ENCODE measurements at places on chromosomes 16 and 17. TPM values are rescaled to one million over a fixed set of nuclear protein-coding genes. Genes with fewer than 3 reads are reported as not detected.
A peak's percentile ranks its signal among the peaks of the same experiment; 100 is the strongest.

DNA sequence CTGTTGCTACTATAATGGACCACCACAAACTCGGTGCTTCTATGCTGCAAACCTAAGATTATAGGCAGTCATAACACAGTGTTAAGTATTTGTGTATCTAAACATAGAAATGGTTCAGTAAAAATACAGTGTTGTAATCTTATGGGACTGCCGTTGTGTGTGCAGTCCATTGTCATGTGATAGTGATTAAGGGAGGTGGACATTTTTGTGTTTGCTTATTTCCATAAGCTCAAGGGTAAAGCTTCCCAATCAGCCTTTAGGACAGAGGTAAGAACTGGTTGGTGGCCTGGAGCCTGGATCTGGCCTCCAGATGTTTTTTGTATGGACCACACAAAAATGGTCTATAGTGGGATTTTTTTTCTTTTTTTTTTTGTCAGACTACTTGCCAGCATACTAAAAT lies 29.9 kb downstream of the WWOX start:
- no peaks in the 10 kb centered on the region for H3K27me3 ChIP-seq
- peaks cover 3% of the 10 kb centered on the region for H3K4me1 ChIP-seq
- no peak overlapping the region for H3K27ac ChIP-seq
- DNase-seq: no peak
- no peak overlapping the region for H3K4me3 ChIP-seq

GRCh38 chr17:37239690-37240334 lies 136.0 kb upstream of the C17orf78 start:
- H3K4me3 ChIP-seq: no peak overlapping the region
- peak; percentile 3 for DNase-seq
- peaks cover 14% of the 10 kb centered on the region for H3K36me3 ChIP-seq
- H3K27ac ChIP-seq: no peak overlapping the region
- H3K27me3 ChIP-seq: no peaks in the 10 kb centered on the region

GRCh38 chr16:56601325-56601724 lies 7.1 kb upstream of the MT2A start:
- H3K4me3 ChIP-seq: no peak overlapping the region
- no peak overlapping the region for H3K27ac ChIP-seq
- no peaks in the 10 kb centered on the region for H3K36me3 ChIP-seq
- H3K4me1 ChIP-seq: peaks cover 1% of the 10 kb centered on the region
- DNase-seq: no peak
- peaks cover 4% of the 10 kb centered on the region for H3K27me3 ChIP-seq

DNA sequence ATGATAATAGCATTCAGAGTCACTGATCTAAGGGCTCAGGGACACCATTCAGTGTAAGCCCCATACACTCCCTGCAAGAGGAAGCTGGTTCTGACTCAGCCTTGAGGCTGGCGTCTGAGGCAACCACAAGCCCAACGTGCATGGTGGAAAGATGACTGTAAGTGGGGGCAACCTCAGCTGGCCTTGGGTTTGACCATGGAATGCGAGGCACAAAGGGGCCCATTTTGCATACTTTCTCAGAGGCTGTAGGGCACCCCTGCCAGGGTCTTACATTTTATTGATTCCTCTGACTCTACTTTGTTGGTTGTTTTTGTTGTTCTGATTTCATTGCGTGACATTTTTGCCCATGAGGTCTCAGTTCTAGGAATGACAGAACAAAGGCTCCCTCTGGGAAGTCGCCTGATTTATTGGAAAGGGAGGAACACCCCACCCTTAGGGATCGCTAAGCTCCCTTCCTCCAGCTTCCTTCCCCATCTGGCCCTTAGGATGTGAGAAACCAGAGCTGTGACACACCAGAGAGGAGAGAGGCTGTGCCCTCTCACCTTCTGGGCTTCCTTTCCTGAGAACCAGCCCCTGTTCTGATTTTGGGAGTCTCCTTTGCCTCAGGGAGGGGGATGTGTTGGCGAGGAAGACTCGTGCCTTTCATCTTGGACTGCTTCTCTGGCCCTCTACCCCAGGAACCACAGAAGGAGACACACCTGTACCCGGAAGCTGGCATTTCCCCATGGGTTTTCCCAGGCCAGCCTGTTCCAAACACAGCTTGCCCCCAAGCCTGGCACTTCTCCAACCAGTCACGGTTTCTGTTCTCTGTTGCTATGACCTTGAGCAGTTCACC lies 5.6 kb upstream of the CIITA start:
- no peak for DNase-seq
- H3K4me1 ChIP-seq: peaks cover 44% of the 10 kb centered on the region
- H3K4me3 ChIP-seq: peak overlapping the region; percentile 73
- H3K27ac ChIP-seq: peak overlapping the region; percentile 82

DNA sequence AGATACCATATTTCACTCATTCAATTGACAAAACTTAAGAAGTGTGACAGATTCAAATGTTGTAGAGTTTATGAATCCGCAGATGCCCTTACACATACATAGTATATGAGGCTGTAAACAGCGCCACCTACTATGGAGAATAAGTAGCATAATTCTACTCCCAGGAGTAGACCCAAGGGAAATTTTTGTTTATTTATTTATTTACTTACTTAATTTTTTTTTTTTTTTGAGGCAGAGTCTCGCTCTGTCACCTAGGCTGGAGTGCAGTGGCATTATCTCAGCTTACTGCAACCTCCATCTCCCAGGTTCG lies 35.5 kb downstream of the GAN start:
- DNase-seq: no peak
- no peak overlapping the region for H3K4me3 ChIP-seq
- H3K27ac ChIP-seq: no peak overlapping the region

DNA sequence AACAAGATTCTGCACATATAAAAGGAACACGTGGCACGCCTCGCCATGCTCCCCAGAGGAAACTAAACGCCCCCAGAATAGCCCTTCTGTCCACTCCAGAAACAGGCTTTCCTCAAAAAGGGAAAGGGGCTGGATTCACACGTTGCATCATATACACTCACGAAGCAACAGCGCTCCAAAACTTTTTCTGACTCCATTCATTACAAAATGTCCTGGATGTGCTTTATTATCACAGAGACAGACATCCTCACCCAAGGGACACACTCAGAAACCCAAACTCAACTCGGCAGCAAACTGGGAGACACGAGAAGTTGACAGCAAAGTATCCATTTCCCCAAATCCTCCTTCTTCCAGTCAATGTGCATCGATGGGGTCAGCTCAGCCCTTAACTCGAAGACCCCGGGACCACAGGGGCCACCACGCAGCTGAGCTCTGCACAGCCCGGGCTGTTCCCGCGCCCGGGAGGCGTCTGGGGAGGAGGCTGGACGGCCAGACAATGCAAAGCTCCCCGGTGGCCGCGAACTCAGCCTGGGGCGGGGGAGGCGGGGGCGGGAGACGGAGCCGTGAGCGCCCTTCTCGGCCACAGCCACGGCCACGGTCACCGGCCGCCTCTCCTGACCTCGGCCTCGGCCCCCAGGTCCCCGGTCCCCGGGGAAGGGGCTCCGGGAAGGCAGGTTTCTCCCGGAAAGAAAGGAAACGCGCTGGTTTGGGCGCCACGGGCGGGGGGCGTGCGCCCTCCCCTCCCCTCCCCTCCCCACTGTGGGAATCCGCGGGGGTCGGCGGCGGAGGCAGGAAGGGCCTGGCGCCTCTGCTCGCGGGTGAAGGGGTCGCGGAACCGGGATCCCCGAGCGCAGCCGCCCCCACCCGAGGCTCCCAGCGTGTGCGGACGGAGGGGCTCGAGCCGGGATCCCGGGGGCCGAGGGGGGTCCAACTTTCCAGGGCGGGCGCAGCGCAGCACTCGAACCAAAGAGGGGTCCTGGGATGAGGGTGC lies 1.2 kb downstream of the NXN start:
- peaks cover 17% of the 10 kb centered on the region for H3K27me3 ChIP-seq
- peak overlapping the region; percentile 84 for H3K4me3 ChIP-seq
- H3K36me3 ChIP-seq: no peaks in the 10 kb centered on the region
- no peak for DNase-seq

DNA sequence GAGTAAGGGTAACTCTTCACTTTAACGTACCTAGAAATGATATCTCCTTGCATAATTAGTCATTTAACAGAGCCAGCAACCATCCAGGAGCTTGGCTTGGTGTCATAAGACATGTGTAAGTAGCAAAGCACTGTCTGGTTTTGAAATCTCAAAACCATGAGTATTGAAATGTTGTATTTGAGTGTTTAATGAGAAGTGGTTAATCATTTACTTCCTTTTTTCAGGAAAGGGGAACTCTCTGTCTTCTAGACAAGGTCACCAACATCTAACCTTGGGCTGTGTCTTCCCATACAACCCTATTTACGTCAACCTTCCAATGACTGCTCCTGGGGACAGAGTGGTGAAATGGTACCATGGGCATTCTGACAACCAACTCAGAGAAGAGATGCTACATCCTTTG lies 27.1 kb downstream of the PMP22 start:
- no peak overlapping the region for H3K27ac ChIP-seq
- H3K4me3 ChIP-seq: no peak overlapping the region
- H3K27me3 ChIP-seq: peaks cover 7% of the 10 kb centered on the region
- peaks cover 2% of the 10 kb centered on the region for H3K4me1 ChIP-seq
- no peaks in the 10 kb centered on the region for H3K36me3 ChIP-seq

GRCh38 chr16:12468552-12468951 lies 335.1 kb downstream of the CPPED1 start:
- peaks cover 6% of the 10 kb centered on the region for H3K4me1 ChIP-seq
- no peaks in the 10 kb centered on the region for H3K27me3 ChIP-seq
- no peak overlapping the region for H3K27ac ChIP-seq
- H3K4me3 ChIP-seq: no peak overlapping the region
- DNase-seq: no peak

DNA sequence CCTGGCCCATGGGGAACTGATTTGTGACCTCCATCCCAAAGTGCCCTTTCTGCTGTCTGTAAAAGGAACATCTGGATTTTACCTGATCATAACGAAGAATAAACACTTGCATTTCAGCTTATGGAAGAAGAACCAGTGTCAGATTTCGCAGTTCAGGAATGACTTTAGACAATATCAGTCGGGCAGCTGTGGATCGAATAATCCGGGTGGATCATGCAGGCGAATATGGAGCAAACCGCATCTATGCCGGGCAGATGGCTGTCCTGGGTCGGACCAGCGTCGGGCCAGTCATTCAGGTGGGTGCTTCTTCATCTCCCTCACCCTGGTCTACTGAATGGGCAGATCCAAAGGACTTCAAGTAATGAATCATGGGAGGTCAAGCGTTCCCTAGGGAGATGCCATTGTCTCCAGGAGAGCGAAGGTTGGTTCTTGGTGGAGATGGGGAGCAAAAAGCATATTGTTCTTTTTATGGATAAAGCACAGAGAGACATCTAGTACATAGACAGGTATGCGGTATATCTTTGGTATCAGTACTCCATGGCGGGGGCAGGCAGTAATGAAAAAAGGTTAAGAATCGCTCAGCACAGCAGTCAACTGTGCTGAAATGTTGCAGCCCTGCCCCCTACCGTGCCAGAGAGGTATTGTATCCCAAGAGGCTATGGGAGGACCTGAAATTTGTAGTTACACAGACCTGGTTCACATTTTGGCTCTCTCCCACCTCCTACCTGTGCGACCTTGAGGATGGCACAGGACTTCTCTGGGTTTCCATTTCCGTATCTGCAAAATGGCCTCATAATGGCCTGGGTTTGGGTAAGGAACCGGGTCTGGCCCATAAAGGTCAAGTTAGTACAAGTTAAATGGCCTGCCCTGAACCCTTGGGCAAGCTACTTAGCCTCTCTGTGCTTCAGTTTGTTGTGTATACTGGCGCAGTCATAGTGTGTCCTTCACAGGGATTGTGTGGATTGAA lies 4.7 kb downstream of the COQ7 start:
- peaks cover 4% of the 10 kb centered on the region for H3K36me3 ChIP-seq
- peaks cover 17% of the 10 kb centered on the region for H3K4me1 ChIP-seq
- H3K4me3 ChIP-seq: no peak overlapping the region
- DNase-seq: peak; percentile 22

DNA sequence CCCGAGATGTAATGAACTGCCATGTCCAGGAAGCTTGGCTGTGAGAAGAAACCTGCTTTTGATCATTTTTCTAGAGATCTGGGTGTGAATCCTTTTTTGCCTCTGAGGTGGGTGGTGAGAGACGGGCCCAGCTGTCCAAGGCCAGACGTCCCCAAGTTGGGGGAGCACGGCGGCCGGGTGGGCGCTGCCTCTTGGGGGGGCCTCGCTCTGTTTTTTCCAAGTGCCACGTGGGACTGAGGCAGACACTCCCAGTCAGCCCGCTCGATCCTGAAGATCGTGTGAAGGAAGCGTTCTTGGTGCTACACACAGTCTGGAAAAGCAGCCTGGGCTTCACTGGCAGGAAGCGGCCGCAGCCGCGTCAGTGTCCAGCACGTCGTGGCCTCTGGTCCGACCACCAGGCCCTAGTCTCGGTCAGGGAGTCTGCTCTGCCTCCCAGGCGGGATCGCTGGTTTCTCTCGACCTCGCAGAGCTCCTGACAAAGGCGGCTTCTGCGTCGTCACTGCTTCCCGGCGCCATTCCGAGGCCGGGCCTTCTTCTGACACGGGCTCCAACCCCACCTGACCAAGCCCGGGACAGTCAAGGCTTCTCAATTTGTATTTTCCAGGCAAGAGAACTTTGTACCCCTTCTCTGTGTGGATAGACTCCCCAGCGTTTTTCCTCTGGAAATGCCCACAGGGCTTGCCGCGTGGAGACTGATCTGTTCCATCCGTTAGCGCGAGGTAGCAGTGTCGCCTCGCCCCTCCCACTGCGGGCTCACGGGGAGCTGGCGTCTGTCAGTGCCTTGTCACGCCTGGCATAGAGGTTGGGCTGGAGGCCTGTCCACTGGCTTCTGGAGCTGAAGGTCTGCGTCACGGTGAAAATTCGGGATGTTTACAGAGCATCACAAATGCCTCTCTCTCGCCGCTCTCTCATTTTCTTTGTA lies 12.4 kb downstream of the PRSS27 start:
- DNase-seq: no peak
- peaks cover 6% of the 10 kb centered on the region for H3K36me3 ChIP-seq
- no peaks in the 10 kb centered on the region for H3K27me3 ChIP-seq
- H3K4me3 ChIP-seq: no peak overlapping the region

DNA sequence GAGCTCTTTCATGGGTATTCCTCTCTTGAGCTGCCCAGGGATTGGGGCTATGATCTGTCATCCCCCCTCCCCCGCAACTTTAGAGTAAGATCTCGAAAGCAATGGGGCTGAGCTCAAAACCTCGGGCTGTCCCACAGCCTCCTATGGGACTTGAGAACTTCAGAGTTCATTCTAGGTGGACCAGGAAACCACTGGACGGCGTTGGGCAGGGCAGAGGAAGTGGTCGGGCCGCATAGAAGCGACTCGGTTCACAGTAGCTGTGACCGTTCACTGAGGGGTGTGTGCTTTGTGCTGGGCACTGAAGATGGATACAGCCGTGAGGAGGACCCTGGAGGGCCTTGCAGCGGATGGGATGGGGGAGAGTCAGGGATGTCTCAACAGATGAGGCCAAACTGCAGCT lies 292.0 kb downstream of the CPPED1 start:
- H3K27ac ChIP-seq: peak overlapping the region; percentile 63
- H3K36me3 ChIP-seq: no peaks in the 10 kb centered on the region
- peaks cover 5% of the 10 kb centered on the region for H3K27me3 ChIP-seq
- peaks cover 28% of the 10 kb centered on the region for H3K4me1 ChIP-seq
- H3K4me3 ChIP-seq: peak overlapping the region; percentile 78
- peak; percentile 2 for DNase-seq

GRCh38 chr16:82963653-82964052 lies 336.9 kb downstream of the CDH13 start:
- H3K27ac ChIP-seq: no peak overlapping the region
- H3K4me1 ChIP-seq: peaks cover 12% of the 10 kb centered on the region
- no peak overlapping the region for H3K4me3 ChIP-seq

Gene TOX3
- polyA plus RNA-seq: not detected

Gene CWC25
- polyA plus RNA-seq: 5.2 TPM

Gene MYH13
- not detected for polyA plus RNA-seq
